ENCODE measurements at places on chromosomes 1 and 21.

DNA sequence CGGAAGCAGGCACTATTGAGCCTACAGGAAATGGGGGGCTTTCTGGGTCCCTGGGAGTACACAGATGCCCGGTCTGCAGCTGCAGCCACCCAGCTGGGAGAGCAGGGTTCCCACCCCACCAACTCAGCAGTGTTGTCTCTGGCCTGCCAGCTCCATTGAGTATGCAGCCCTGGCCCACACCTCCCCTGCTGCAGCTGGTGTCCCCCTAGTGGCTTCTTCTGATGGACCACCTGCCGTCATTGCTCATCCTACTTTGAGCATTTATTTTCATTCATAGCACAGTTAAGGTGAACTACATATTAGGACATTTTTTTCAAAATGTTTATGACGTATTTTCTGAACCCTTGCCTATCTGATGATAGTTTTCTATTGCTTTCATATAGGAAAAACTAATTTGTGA is 189.8 kb upstream of the LYPLAL1 start:
- DNase-seq = no peak

DNA sequence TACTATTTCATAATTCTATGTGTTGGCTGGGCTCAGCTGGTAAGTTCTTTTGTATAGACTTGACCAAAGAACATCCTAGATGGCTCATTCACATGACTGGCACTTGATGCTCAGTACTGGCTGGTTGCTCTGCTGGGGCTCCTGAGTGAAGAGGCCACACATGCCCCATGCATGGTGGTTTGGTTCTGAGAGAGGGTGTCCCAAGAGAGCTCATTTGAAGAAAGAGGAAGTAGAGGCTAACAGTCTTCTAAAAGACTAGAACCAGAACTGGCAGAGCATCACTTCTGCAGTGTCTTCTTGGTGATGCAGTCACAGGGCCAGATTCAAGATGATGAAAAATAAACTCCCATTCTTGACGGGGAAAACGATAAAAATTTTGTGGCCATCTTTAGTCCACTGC is 5.2 kb upstream of the BACH1 start:
- DNase-seq = no peak

DNA sequence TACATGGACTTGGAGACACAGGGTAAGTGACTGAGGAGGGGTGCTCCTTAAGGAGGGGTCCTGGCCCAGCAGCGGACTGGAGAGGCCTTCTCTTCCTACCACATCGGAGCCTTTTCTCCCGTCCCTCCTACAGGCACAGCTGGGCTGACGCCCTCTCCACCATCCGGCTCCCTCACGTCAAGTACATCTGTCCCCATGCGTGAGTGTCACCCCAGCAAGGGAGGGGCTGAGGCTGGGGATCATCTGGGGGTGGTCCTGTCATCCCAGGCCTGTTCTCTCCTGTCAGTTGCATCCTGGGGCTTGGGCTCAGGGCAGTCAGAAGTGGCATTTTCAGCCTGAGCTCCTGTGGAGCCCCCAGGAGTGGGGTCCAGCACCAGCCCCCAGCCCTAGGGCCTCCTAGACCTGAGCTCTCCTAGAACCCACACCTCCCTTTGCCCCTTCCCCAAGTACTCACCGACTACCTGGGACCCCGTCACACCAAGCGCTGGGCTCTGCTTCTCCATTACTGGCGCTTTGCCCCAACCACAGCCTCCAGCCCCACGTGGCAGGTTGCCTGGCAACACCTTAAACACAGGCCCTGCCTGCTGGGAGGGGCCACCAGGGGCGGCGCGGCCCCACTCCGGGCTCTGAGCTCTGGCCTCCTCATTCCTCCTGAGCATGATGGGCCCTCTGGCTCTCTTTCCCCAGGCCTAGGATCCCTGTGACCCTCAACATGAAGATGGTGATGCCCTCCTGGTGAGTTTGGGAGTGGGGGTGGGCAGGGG is 2.3 kb downstream of the LYPLA2 start:
- DNase-seq = no peak

GRCh38 chr1:24720152-24720551 is 25.1 kb upstream of the CLIC4 start:
- no peak for DNase-seq

DNA sequence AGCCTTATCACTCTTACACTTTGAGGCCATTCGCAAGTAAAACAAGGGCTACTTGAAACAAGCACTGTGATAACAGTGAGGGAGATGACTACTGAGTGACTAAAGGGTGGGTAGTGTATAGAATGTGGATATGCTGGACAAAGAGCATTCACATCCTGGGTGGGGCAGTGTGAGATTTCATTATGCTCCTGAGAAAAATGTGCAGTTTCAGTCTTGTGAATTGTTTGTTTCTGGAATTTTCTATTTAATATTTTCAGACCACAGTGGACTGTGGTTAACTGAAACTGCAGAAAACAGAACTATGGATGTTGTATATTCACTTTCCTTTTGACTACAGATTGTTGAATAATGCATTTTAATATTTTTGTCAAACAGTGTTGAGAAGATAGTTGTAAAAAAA is 25.1 kb upstream of the B3GALT2 start:
- DNase-seq = no peak

DNA sequence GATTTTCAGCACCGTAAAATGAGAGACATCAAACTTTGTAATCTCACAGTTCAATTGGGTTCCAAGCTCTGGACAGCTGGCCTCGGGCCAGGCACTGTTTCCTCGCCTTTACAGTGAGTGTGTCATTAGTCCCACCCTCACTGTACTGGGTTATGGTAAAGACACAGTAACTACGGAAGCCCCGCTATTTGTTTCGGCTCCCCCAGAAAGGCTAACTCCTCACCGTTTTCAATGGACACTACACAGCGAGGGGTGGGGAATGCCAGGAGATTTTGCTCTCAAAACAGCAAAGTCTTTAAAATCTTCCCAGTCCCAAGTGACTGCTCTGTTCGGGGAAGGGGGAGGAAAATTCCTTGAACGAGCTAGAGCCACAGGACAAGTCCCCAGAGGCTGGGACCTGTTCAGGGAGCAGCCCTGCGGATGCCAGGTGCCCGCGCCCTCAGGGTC is 757 bp upstream of the SPSB1 start:
- no peak for DNase-seq

DNA sequence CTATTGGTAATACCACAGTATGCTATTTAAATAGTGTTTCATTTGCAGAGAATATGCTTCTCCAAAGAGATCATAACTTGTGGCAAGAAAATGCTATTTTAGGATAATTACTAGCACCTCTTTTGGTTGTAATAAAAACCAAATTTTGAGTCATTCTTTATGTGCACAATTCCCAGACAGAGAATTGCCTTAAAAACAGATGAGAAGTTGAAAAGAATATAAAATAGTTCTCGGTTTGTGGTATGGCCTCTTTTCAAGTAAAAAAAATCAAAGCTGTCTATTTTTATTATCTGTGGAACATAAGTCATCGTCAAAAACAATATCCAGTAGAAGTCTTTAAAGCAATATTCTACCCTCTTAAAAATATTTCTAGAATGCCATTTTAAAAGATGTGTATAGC is 185.9 kb downstream of the GREM2 start:
- DNase-seq = no peak

DNA sequence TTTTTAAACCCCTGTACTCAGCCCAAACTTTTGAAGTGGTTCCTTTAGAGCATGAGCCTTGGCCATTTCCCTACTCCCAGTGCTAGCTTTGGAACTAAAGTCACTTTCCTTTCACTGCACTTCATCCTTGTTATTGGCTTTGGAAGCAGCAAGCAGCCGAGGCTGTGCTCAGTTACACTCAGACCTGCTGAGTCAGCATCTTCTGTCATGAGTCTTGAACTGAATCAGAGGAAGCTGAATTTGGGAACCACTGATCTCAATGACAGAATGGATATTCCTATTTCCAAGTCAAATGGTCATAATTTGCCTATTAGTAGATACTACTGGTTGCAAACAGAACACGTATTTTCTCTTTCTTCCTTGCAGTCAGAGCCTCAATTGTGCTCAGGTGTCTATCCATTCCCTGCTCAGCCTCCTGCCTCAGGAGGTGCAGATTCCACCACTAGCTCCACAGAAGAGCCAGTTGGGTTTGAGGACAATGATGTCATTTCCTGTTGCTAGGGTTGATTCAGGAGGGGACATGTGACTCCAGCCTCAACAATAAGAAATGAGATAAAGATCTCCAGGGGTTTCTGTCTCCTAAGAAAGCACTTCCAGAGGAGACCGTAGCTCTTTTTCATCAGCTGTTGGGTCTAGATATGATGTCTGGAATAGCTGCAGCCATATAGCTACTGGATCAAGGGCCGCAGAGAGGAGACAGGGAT is 44.9 kb upstream of the NTPCR start:
- no peak for DNase-seq

- DNase-seq = no peak
These were observed 54.7 kb downstream of the STUM start for GRCh38 chr1:226603022-226603857.

DNA sequence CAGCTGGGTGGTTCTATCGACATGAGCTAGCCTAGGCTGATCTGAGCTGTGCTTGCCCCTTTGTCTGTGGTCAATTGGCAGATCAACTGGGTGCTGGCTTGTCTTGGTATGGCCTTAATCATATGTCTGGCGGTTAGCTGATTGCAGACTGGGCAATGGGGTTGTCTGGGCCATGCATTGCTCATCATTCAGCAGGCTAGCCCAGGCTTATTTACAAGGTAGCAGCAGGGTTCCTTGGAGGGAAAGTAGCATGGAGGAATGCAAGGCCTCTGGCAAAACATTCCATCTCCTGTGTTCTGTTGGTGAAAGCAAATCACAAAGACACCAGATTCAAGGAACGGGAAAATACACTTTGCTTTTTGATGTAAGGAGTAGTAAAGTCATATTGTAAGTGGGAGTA is 84.0 kb upstream of the IVNS1ABP start:
- DNase-seq = no peak

- no peak for DNase-seq
These were observed 133.1 kb downstream of the LRRC40 start for GRCh38 chr1:70072231-70072751.

DNA sequence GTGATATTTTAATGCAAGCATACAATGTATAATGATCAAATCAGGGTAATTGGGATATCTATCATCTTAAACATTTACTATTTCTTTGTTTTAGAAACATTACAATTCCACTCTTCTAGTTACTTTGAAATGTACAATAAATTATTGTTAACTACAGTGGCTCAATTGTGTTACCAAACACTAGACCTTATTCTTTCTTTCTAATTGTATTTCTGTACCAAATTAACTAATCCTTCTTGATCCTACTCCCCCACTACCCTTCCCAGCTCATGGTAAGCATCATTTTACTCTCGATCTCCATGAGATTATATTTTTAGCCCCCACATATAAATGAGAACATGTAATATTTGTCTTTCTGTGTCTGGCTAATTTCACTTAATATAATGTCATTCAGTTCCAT is 95.0 kb upstream of the MROH9 start:
- DNase-seq = no peak

- no peak for DNase-seq
These were observed 6.0 kb downstream of the HES3 start for GRCh38 chr1:6249739-6250689.

- DNase-seq = no peak
These were observed 112.5 kb downstream of the PCBP3 start for GRCh38 chr21:45756029-45756428.

DNA sequence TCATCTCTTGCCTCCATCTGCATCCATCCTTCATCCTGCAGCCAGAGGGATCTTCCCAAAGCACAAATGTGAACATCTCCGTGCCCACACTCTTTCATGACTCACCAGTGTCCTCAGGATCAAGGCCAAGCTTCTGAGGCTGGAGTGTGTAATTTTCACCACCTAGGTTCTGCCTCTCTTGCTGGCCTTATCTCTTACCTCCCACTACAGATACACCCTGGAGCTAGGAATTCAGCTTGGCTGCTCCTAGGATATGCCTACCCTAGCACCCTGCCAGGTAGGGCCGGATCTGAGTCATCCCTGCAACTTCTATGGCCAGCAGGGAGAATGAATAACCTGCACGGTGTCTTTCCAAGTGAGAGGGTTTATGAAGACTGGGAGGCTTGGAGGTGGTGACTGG is 208.7 kb upstream of the CSF3R start:
- no peak for DNase-seq

DNA sequence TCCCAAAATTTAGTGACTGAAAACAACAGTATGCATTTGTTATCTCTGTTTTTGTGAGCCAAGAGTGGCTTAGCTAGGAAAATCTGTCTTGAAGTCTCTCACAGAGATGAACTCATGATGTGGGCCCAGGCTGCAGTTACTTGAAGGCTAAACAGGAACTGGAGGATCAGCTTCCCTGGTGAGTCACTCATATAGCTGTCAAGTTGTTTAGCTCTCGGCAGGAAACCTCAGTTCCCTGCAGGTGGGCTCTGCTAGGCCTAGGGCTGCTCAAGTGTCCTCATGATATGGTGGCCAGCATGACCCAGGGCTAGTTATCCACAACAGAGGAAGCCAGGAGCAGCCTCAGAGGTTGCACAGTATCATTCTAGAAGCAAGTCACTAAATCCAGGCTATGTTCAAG is 30.2 kb upstream of the DDX59 start:
- no peak for DNase-seq

GRCh38 chr1:162861101-162861500 is at the start of gene CCDC190:
Gene CCDC190 (minus strand): TSS chr1:162861175. CDS start chr1:162859646, 1,529 bp downstream.
- DNase-seq = no peak

- DNase-seq = no peak
These were observed 90.4 kb downstream of the SLC30A10 start for GRCh38 chr1:219837994-219838294.

- no peak for DNase-seq
These were observed 68.7 kb upstream of the ATF3 start for GRCh38 chr1:212539737-212540430.

DNA sequence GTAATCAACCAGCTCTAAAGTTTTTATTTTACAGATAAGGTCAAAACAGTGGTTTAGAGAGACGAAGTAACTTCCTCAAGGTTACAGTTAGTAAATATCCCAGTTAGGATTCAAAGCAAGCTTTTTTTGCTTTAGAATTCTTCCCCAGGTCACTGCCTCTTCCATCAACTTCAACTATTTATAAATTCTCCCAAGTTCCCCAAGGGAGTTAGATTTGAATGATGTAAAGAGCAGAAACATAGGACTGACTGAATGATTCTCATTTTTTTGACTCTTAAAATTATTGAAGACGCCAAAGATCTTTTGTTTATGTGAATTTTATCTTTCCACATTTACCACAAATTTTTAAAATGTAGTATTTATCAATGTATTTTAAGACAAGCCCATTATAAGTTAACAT is 4.1 kb downstream of the POGZ start:
- DNase-seq = no peak

DNA sequence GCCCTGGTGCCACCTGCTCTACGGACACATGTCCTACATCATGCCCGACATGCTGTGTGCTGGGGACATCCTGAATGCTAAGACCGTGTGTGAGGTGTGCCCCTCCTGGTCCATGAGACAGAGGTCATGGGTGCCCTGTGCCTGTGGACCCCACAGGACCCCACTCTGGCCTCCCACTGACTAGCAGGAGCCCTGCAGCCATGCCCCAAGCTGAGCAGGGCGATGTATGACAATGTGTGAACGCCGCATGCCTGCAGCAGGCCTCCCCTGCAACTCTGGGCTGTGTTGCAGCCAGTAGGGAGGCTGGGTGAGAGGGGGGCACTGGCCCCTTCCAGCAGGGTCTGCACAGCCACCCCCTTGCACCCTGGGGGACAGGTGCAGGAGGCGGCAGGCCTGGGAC is 30.0 kb downstream of the PRSS38 start:
- no peak for DNase-seq

Data from stimulated activated CD4-positive, alpha-beta T cell treated with anti-CD3 and anti-CD28 coated beads, TNF-alpha, amount 100 ng/mL, for 4 hours (primary cell).